ENCODE measurements at places on chromosomes 2 and 18.
A peak's percentile ranks its signal among the peaks of the same experiment; 100 is the strongest.

- DNase-seq = no peak
Observed at GRCh38 chr2:218814540-218815243, 16.9 kb downstream of the PRKAG3 start.

- no peak for DNase-seq
Observed at GRCh38 chr2:85853499-85854165, 35.2 kb downstream of the ST3GAL5 start.

GRCh38 chr2:128347701-128348539 lies 29.3 kb upstream of the HS6ST1 start:
- no peak for DNase-seq

DNA sequence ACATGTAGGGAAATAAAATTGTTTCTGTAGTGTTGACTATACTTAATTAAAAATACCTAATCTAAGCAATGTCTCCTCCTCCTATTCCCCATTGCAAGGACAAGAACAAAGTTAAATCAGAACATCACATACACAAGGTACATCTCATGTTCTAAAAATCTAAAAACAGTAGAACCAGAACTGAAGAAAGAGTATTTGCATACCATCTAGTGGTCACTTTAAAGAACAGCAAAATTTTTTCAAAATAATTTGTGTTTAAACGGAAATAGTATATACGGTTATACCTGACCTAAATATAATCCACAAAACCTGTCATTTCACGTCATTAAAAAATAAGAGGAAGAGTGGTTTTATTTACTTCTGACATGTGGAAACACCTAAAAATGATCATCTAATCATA lies 294.3 kb upstream of the KCNH7 start:
- DNase-seq = no peak

DNA sequence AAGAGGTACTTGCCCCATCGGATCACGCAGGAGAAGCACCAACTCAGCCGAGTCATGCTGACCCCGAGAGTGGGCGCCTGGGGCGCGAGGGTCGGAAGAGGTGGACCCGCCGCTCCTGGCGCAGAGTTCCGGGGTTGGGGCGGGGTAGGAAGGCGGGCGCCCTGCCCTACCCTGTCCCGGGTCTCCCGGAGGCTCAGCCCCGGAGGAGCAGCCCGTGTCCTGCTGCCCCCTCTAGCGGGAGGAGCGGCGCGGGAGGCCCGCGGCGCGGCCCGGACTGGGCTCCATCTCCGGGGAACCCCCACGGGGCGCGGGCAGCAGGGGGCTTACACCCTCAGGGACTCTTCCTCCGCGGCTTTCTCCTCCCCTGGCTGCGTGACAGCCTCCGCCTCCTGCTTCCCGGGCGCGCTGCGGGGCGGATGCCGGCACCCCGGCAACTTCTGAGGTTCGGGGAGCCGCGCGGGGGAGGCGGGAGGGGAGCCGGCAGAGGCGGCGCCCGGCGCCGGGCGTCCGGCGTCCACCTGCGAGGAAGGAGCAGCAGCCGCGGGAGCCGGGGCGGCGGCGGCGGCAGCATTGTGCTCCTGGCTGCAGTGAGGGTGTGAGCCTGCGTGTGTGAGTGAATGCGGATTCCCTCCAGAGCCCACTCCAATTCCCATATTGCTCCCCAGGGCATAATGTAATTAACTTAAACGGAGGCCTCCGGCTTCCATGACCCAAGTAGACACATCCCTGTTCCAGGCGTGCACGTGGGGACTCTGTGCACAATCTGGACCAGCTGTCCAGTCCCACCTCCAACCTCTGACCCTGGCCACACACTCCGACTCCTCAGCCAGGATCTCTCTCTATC lies 7.6 kb upstream of the TNS1 start:
- DNase-seq = no peak

- no peak for DNase-seq
Observed at GRCh38 chr2:143901185-143901842, 618.6 kb downstream of the ZEB2 start.

- DNase-seq = no peak
Observed at GRCh38 chr2:237482485-237482884, 4.6 kb upstream of the MLPH start.

DNA sequence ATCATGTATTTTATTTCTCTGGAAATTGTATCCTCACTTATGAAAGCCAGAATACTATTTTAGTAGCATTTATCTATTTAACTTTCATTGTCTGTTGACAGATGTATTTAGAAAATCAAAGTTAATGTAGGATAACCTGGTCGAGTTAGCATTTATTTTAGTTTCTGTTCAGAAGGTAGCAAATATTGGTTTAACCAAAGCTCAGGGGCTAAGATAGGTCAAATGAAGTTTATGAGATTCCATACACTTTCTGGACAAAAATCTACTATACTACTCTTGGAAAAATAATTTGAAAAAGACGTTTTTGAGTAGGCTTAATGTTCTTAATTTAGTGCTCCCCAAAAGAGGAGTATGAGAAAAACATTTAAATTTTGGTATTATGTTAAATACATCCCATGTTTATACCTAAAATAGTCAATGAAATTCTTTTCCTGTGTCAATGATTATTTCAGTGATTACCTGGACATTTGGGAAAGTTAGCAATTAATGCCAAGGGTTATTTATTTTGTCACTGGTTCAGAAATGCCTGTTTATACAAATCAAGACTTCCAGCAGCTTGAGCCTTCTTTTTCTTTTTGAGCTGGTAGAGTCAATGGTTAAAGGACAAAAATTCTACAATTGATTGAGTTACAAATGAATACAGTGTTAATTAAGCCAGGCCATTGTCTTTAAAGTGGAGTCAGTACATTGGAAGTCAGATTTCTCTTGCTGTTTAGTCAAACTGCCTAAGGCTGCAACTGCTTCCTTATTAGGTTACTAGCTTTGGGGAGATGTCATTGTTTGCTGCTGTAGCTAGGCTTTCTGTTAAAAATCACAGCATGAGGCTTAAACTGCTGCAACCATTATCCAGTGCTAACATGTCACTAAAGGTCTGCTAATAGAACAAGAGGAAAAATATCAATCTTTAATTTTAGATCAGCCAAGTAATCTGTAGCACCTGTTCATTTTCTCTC lies 182.3 kb downstream of the CAMKMT start:
- DNase-seq = no peak

- DNase-seq = no peak
Observed at GRCh38 chr2:182818501-182818900, 47.9 kb downstream of the FRZB start.

GRCh38 chr2:166381-166780 lies 97.5 kb downstream of the SH3YL1 start:
- DNase-seq = no peak

DNA sequence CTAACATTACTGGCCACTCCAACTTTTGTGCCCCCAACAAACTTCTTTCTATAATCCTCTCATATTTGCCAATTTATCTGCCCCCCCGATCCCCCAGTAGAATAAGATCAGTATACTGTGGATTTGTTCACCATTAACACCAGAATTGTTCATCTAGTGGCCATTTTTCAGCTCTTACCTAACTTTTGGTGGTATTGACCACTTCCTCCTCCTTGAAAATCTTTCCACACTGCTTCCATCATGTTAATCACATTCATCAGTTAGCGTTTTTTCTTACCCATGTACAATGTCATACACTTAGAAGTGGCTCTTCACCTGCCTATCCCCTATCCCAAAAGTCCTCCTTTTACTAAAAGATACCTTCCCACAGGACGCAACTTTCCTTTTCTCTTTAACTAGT lies 6.1 kb downstream of the IMPACT start:
- DNase-seq = no peak

GRCh38 chr2:219661955-219662395 lies 34.5 kb downstream of the SLC4A3 start:
- no peak for DNase-seq

GRCh38 chr18:36635414-36636096 lies 193.2 kb downstream of the TPGS2 start:
- DNase-seq = no peak

- no peak for DNase-seq
Observed at GRCh38 chr2:235149240-235149659, 197.4 kb downstream of the SH3BP4 start.

DNA sequence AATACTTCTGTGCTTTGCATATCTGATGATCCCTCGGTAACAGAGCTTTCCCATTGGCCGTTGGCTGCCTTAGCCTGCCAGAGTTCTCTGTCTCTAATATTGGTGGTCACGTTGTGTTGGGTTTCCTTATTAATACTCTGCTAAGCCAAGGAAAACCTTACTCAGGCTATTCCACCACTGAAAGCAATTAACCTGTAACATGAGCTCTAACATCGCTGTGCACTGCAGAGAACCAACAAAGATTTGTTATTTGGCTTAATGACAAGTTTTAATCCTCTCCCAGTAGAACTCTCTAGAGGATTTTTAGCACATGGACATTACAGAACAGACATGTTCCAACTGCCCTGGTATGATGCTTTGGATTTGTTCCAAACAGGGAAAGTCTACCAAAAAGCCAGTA lies 825.9 kb upstream of the POU3F3 start:
- no peak for DNase-seq

- DNase-seq = no peak
Observed at GRCh38 chr2:152415796-152416195, 80.8 kb downstream of the FMNL2 start.

DNA sequence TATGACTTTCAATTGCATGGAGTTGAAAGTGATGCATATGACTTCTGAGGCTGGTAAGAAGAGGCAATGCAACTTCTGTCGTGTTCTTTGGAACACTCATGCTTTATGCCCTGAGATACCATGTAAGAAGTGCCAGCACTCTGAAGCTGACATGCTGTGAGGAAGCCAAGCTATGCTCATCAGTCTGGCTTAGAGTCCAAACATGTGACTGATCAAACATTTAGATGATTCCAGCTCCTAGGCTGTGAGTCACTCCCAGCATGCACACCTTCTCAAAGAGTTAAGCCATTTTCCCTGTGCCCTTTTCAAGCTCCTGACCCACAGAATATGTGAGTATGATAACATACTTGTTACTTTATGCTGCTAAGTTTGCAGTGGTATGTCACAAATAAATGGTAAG lies 15.8 kb upstream of the VRK2 start:
- no peak for DNase-seq

GRCh38 chr2:128789776-128790455 lies 471.2 kb upstream of the HS6ST1 start:
- DNase-seq = no peak

GRCh38 chr2:215288112-215288815 lies 23.6 kb upstream of the ATIC start:
- DNase-seq = no peak

GRCh38 chr18:59478591-59478990 lies 119.5 kb upstream of the LMAN1 start:
- no peak for DNase-seq

GRCh38 chr2:43184339-43184895 lies 42.0 kb downstream of the ZFP36L2 start:
- DNase-seq = no peak

DNA sequence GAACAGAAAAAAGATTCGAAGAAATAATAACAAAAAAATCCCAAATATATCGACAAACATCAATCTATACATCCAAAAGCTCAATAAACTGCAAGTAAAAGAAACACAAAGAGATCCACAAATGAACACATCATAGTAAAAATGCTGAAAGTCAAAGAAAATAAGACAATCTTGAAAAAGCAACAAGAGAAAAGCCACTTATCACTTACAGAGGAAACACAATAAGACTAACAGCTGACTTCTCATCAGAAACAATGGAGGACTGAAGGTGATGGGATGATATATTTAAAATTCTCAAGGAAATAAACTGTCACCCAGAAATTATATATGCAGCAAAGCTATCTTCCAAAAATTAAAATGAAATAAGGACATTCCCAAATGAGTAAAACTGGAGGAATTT lies 140.3 kb downstream of the NDUFA10 start:
- no peak for DNase-seq

DNA sequence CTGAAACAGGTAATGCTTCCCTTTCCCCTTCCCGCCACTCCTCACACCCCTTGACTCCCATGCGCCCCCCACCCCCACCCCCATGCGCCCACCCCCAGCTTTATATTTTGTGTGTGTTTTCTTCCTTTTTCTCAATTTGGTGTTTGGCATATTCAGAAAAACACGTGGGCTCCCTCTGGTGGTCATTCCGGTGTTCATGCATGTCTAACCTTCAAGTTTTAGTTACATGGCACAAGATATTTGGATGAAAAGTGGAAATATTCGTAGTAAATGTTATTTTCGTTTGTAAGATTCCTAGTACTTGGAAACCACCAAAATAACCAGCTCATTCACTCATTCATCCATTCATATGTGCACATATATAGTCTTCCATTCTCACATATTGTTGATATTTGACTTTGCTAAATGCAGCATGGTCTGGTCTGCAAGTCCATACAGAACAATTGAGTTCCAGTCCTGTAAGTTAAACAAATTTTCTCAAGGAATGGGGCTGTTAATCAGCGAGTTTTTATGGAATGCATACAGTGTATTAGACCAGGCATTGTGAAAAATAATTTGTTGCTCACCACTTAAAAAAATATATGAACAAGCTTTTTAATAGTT lies 143.6 kb upstream of the MAP3K20 start:
- DNase-seq = peak; percentile 43

- DNase-seq = no peak
Observed at GRCh38 chr2:112081262-112081661, 26.2 kb downstream of the TMEM87B start.

Measured in stimulated activated CD8-positive, alpha-beta memory T cell treated with anti-CD3 and anti-CD28 coated beads, Interleukin-7, amount 100 ng/mL, for 1 hour (primary cell).